ENCODE measurements at places on chromosomes 6 and 20.

- DNase-seq = no peak
Observed at GRCh38 chr20:24651171-24651975, 181.9 kb downstream of the SYNDIG1 start.

DNA sequence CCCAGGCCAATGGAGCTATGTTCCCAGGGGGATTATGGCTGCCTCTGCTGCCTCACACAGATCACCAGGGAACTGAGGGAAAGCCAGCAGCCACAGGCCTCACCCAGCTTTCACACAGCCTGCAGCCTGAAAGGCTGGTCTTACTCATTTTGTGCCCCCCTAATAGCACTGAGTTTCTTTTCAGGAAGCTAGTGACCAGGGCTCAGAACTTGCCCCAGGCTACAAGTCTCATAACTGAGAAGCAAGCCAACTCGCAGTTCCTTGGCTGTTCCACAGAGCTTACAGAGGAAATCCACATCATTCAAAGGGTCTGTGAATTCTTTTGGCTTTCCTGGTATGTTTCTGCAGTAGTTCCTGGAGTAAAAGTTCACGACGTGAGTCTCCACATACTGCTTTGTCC, 524.8 kb upstream of the GJE1 start:
- no peak for DNase-seq

DNA sequence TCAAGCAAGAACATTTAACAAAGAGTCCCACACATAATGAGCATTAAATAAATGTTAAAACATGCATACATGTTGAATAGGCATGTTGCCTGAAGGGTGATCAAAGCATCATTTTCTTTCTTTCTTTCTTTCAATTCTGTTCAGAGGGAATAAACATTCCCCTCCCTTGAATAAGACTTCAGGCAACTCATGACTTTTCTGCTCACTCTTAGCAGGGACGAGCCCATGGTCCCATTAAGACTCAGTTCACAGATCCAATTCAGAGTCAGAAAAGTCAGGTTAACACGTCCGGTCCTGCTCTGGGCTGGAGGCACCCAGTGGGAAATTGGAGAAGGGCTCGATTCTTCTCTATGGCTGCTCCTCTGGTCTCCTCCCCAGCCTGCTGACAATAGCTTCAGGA, 181.7 kb downstream of the ZNF217 start:
- DNase-seq = no peak

GRCh38 chr6:161227004-161227960, 46.6 kb downstream of the AGPAT4 start:
- DNase-seq = no peak

GRCh38 chr6:31187780-31188194, 17.3 kb upstream of the POU5F1 start:
- DNase-seq = no peak

DNA sequence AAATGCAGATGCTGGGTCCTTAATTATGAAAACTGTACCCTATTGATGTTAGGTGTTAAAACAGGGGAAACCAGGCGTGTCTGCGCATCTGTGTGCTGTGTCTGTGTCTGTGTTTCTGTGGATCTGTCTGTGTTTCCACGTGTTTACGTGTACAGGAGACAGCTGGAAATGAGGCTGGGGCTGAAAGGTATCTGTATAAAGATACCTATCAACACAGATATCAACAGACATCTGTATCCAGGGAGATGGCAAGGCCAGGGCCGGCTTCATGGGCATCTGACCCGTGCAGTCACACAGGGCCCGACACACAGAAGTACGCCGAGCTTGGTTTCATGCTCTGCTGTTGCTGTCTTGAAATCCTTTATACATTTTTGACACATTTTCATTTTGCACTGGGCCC, 48.6 kb downstream of the BMP7 start:
- no peak for DNase-seq

GRCh38 chr6:45351667-45352066, 23.5 kb downstream of the RUNX2 start:
- no peak for DNase-seq

DNA sequence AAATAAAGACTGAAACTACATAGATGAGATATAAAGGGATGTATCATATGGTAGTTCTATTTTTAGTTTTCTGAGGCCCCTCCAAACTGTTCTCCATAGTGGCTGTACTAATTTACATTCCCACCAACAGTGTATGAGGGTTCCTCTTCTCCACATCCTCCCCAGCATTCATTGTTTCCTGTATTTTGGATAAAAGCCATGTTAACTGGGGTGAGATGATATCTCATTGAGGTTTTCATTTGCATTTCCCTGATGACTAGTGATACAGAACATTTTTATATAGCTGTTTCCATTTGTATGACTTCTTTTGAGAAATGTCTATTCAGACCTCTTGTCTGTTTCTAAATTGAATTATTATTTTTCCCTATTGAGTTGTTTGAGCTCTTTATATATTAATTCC, 229.3 kb downstream of the RFPL4B start:
- DNase-seq = no peak

- no peak for DNase-seq
Observed at GRCh38 chr6:131657630-131658111, 20.6 kb downstream of the ENPP3 start.

- no peak for DNase-seq
Observed at GRCh38 chr6:11552442-11552841, 14.9 kb downstream of the TMEM170B start.

GRCh38 chr20:2692886-2693285, 306 bp downstream of the EBF4 start:
- DNase-seq = peak; percentile 24

DNA sequence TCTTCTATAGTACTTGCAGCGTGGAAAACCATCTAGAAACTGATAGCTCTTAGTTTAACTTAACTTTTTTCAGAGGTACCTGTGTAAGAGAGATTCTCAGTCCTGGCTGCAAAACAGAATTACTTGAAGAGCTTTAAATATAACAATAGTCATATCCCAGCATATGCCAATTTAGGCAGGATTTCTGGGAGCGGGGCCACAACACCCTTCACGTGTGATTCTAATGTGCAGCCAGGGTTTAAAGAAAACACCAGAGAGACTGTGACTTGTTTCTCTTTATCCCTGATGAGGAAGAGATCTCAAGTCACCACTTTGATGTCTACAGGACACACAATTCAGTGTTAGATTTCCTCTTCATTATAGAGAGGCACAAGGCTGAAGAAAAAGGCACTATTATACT, 103.7 kb downstream of the PDSS2 start:
- DNase-seq = no peak

- DNase-seq = peak; percentile 44
Observed at GRCh38 chr6:136846046-136846445, 23.7 kb downstream of the PEX7 start.

DNA sequence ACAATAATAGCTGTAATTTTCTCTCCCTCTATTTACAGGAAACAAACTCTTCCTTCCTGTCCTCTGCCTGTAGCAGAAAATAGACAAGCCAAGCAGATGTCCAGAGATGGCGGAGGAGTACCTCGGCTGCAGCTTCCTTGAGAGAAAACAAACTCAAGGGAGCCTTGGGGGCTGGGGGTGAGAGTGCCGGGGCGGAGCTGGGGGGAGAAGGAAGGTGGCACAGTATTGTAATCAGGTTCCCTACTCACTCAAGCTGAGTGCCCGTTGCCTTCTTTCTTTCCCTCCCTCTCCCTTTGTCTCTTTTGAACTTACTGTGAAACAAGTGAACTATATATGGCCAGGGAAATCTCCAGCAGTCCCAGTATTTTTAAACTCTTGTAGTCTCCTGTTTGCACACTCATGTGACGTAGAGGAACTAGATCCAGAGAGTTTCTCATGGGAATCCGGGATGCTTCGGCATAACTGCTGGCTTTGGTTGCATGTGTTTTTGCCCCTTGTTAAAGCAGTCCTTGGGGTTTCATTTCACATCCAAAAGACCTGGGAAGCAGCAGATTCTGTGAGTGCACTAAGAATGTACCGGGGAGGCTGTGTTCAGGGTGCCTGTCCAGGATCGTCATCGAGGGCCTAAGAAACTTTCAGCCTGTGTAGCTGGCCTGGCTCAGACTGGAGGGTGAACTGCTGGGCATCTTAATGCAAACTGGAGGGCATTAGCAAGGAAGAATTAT, 44.6 kb upstream of the HDDC2 start:
- no peak for DNase-seq

DNA sequence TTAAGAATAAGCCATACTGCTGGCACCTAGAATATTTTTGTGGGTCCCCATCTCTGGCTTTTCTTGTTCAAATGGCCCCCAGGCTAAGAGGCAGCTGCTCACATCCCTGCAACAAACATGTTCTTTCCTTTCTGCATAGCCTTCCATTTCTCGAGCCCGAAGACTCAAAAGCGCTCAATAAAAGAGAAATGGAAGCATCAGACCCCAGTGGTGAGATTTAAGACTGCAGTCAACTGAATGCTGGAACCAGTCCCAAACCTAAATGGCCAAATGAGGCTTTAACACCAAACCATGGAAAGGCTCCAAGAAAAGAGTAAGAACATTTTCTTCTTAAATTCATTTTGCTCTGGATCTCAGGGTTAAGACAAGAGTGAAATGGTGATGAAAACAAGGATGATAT, 122.1 kb upstream of the TRAF3IP2 start:
- DNase-seq = no peak

DNA sequence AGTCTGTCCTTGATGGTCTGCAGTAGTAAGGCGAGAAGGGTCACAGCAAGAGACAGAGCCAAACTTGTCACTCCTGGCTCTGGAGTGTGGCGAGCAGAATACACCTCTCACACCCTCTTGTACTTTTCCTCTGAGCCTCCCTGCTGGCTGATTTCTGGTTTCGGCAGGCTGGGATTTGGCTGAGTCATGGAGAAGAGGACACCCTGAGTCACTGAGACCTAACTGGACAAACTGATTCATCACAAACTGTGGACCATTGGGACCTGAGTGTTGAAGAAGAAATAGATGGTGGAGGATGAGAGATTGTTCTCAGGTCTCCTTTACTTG, 101.7 kb downstream of the F13A1 start:
- DNase-seq = no peak

- no peak for DNase-seq
Observed at GRCh38 chr6:82571455-82571854, 207.8 kb downstream of the TPBG start.

DNA sequence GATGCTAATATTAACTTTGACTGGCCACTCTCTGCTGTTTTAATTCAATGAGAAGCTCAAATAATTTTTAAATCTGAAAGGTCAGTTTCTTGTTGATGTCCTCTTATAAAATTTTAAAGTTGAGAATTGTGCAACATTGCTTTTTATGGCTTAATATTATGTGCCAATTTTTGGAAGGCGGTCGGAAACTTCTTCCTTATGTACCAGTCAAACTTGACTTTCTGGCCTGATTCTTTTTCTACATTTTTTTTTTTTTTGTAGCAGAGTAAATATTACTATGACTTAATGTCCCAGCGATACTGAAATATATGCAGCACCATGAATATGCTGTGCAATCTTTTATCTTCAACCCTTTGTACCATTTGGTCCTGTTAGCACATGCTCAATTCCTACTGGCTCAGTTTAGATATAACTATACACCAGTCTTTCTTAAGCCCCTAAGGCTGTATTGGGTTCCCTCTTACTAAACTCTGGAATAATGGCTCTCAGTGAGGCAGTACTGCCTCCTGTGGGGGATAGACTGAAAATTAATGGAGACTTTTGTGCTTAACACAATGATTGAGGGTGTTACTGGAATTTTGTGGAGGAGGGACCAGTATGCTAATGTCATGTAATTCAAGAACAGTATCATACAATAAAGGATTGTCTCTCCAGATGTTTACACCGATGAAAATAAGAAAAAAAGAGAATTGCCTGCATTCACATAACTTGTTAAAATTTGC, 156.4 kb upstream of the SYNCRIP start:
- DNase-seq = no peak

DNA sequence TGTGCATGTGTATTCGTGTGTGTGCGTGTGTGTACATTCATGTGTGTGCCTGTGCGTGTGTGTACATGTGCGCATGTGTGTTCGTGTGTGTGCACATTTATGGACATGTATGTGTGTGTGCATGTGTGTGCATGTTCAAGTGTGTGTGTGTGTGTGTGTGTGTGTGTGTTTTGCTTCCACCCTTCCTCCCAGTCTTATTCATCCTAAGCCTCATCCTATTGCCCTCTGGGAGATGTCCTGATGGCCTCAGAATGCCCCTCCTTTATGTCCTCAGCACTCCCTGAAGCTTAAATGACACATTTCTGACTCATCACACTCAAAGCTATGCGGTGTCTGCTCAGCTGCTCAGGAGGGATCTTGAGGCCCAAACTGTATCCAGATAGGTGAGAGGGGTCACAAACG, 76.6 kb upstream of the CCDC167 start:
- DNase-seq = no peak

DNA sequence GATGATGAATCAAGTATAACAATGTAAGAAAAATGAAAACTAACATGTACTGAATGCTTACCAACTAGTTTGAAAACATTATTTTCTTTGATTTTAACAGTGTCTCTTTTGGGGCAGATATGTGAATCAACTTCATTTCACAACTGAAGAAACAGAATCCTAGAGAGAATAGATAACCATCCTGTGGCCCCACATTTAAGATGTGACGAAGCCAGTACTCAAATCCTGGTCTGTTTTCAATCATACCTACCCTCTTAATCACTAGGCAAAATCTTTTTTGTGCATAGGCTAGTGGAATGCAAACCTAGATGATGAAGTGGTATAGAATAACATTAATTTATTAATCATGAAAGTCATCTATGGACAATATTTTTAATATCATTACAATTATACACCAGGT, 371.6 kb upstream of the EPHA7 start:
- DNase-seq = no peak

DNA sequence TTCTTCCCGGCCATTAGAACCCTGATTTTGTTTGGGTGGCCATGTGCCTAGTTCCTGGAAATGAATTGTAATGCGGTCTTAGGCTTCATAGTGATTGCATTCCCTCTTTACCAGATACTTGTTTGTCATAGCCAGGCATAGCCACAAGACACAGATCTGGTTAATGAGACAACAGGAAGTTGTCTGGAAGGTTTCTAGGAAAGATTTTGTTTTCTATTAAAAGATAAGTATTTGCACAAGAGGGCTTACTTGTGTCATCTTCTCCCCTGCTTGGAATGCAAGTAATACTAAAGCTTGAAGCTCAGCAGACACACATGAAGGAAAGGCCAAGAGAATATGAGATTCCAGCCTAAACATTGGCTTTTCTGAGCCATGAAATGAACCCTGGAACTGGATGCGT, 12.9 kb downstream of the FARS2 start:
- DNase-seq = no peak

- DNase-seq = no peak
Observed at GRCh38 chr6:100780648-100781047, 100.5 kb downstream of the ASCC3 start.

- DNase-seq = no peak
Observed at GRCh38 chr6:15970517-15970916, 158.4 kb upstream of the MYLIP start.

DNA sequence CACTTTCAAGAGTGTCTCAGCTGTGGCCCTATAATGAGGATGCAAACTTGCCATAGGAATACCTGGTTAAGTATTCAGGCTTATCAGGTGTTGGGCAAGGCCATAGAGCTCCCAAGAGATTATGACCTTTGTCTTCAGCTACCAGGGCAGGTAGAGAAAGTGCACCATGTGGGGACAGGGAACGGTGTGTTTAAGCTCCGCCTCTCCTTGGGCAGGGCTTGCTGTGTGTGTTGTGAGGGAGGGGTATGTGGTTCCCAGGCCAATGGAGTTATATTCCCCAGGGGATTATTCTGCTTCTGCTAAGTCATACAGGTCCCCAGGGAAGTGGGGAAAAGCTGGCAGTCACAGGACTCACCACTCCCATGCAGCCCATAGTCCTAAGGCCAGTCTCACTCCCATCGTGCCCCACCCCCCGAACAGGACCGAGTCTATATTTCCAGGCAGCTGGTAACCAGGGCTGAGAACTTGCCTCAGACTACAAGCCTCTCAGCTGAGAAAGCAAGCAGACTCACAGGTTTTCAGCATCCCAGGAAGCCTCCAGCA, 660.2 kb downstream of the HTR1B start:
- no peak for DNase-seq

Measured in head of caudate nucleus (tissue), 42 donors.